ENCODE measurements at places on chromosomes 4 and X.

- no peak overlapping the region for H3K4me3 ChIP-seq
- DNase-seq: no peak
- no peaks in the 10 kb centered on the region for H3K36me3 ChIP-seq
- no peak overlapping the region for H3K27ac ChIP-seq
- no peaks in the 10 kb centered on the region for H3K27me3 ChIP-seq
These were observed 639.0 kb downstream of the CENPC start for GRCh38 chr4:66906314-66906713.

GRCh38 chr4:34181891-34182290 is 2062.4 kb downstream of the ARAP2 start:
- H3K4me3 ChIP-seq: no peak overlapping the region

- H3K36me3 ChIP-seq: no peaks in the 10 kb centered on the region
- no peak for DNase-seq
- H3K27ac ChIP-seq: no peak overlapping the region
These were observed 10.4 kb upstream of the TMEM255A start for GRCh38 chrX:120321520-120322281.

- H3K27me3 ChIP-seq: no peaks in the 10 kb centered on the region
- no peak overlapping the region for H3K27ac ChIP-seq
- H3K4me3 ChIP-seq: no peak overlapping the region
- DNase-seq: no peak
- no peaks in the 10 kb centered on the region for H3K4me1 ChIP-seq
These were observed 199.6 kb downstream of the AFF2 start for GRCh38 chrX:148700021-148700420.

DNA sequence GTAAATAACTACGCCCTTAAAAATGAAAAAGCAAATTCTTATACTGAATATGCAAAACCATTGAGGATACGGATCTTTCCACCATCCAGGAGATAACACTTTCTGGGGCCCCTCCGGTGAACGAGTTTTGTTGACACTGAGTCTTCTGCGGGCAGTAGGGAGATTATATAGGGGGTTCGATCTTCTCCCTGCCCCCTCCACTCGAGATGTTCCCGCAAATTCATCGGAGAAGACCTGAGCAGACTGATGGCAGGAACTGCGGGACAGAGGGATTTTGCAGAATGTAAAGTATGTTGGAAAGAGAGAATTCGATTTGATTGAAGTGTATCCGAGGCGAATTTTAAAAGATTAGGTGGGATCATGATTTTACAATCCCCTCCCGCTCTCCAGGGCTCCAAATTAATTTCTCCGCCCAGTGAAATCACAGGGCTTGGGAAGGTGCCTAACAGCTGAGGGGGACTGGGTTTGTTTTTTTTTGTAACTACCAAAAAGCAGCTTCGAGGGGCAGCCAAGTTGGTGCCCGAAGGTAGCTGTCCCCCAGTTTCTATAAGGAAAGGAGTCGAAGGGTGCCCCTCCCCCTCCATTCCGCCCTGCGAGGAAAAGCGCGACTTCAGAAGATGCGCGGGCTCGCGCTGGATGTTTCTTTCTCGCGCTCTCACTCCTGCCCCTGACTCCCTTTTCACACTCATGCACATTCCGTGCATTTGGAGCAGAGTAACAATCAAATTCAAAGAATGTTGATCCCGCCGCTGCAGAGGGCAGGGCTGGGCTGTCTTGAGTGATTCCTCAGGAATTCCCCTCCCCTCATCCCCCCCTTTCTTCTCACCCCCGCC is 1.2 kb downstream of the TMEM255A start:
- no peak overlapping the region for H3K27ac ChIP-seq
- no peak for DNase-seq
- H3K4me3 ChIP-seq: peak overlapping the region; percentile 37
- no peaks in the 10 kb centered on the region for H3K36me3 ChIP-seq

DNA sequence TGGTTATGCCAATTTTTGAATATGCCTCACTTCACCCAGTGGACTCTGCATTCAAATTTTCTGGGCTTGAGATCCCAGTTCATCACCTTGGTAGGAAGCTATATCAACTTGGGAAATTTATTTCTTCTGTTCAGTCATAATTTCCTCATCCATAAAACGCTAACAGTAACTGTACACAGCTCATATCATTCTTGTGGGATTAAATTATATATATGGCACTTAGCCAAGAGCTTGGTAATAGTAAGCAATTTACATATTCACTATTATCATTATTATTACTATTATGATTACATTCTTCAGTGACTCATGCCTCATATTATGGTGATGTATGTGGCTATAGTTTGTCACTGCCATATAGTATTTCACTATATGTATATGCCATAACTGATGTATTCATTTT is 177.6 kb downstream of the CPE start:
- no peaks in the 10 kb centered on the region for H3K27me3 ChIP-seq
- DNase-seq: no peak
- H3K4me3 ChIP-seq: no peak overlapping the region
- no peak overlapping the region for H3K27ac ChIP-seq
- no peaks in the 10 kb centered on the region for H3K36me3 ChIP-seq

- H3K4me3 ChIP-seq: no peak overlapping the region
- H3K4me1 ChIP-seq: peaks cover 19% of the 10 kb centered on the region
- H3K36me3 ChIP-seq: no peaks in the 10 kb centered on the region
- peak; percentile 84 for DNase-seq
These were observed 46.2 kb downstream of the FAM9B start for GRCh38 chrX:8987672-8988250.

GRCh38 chr4:83361416-83362103 is 26.9 kb upstream of the HPSE start:
- no peak overlapping the region for H3K27ac ChIP-seq
- H3K4me1 ChIP-seq: no peaks in the 10 kb centered on the region
- H3K36me3 ChIP-seq: no peaks in the 10 kb centered on the region
- H3K4me3 ChIP-seq: no peak overlapping the region

GRCh38 chr4:109155682-109156283 is 146.7 kb downstream of the COL25A1 start:
- H3K27ac ChIP-seq: no peak overlapping the region
- DNase-seq: no peak
- no peaks in the 10 kb centered on the region for H3K4me1 ChIP-seq
- H3K27me3 ChIP-seq: no peaks in the 10 kb centered on the region

DNA sequence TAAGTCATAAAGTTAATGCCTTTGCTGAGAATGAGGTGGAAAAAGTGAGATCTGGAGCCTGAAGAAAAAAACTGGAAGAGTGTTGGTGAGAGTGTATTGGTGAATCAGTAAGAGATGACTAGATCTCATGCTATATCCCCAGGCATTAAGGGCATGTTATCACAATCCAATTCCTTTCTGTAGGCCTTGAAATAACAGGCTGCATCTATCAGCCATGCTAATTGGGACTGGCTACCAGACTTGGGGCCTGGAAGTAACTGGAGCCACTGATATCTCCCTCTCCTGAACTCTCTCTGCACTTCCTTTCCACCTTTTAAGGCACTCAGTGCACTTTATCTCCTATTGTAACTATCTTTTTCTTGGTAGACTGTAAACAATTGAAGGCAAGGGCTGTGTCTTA is 88.8 kb upstream of the HPRT1 start:
- no peak overlapping the region for H3K27ac ChIP-seq
- no peak for DNase-seq
- H3K4me3 ChIP-seq: no peak overlapping the region

- DNase-seq: no peak
- H3K4me3 ChIP-seq: no peak overlapping the region
- H3K36me3 ChIP-seq: peaks cover 10% of the 10 kb centered on the region
- H3K4me1 ChIP-seq: no peaks in the 10 kb centered on the region
These were observed 9.5 kb downstream of the MAB21L2 start for GRCh38 chr4:150591406-150591805.

DNA sequence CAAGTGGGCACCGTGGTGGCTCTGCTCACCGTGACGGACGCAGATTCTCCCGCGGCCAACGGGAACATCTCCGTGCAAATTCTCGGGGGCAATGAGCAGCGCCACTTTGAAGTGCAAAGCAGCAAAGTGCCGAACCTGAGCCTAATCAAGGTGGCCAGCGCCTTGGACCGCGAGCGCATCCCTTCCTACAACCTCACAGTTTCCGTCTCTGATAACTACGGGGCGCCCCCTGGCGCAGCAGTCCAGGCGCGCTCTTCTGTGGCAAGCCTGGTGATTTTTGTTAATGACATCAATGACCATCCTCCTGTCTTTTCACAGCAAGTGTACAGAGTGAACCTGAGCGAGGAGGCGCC is 2.7 kb downstream of the FAT4 start:
- no peak for DNase-seq
- no peaks in the 10 kb centered on the region for H3K36me3 ChIP-seq
- H3K4me1 ChIP-seq: no peaks in the 10 kb centered on the region
- peaks cover 52% of the 10 kb centered on the region for H3K27me3 ChIP-seq
- H3K4me3 ChIP-seq: peak overlapping the region; percentile 57

DNA sequence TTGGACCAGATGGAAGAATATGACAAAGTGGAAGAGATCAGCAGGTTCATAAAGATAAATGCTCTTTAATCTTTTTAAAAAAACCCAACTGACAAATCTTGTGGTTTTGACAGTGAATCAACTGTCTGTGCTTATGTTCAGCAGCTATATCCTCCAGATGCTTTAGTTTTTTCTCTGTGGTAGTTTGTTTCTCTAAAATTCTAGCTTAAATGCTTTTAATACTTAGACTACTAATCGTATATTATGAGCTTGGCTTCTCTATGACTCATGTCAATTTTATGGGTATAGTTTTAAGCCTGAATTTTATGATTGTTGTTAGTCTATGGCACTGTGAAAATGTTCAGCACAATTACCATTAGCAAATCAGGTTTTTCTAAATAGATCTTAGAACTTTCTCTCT is 12.9 kb downstream of the HHIP start:
- H3K27me3 ChIP-seq: no peaks in the 10 kb centered on the region
- H3K27ac ChIP-seq: no peak overlapping the region
- peaks cover 10% of the 10 kb centered on the region for H3K4me1 ChIP-seq
- peak overlapping the region; percentile 47 for H3K4me3 ChIP-seq
- peak; percentile 73 for DNase-seq
- H3K36me3 ChIP-seq: no peaks in the 10 kb centered on the region

DNA sequence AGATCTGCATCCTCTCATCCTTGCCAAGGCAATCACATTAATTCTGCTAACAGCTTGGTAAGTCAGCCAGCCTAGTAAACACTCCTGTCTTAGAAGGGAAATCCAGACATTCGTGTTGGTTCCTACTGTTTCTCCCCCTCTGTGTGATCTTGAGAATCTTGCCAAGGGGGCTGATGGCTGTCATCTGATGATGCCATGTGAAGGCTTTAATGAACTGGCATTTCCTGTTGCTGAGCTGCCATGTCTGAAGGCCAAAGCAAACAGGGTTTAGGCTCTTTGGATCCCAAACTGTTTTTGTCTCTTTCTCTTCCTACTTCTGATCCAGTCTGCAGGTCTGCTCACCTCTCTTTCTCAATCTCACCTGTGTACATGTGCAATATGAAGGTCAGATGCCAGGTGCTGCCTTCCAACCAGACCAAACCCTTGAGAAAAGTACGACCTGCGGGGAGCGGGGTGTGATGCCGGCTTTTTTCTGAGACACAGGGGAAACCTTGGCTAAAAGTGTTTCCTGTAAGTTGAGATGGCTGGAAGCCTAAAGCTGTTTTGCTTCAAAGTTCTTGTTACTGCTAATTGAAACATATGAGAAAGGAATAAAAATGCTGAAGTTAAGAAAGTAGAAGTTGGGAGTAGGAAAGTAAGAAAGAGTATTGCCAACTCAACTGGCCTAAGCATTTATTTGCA is 532.9 kb downstream of the ANKRD50 start:
- H3K4me1 ChIP-seq: no peaks in the 10 kb centered on the region
- no peak for DNase-seq
- no peak overlapping the region for H3K4me3 ChIP-seq
- no peaks in the 10 kb centered on the region for H3K27me3 ChIP-seq

- H3K36me3 ChIP-seq: no peaks in the 10 kb centered on the region
- no peaks in the 10 kb centered on the region for H3K27me3 ChIP-seq
- no peak overlapping the region for H3K27ac ChIP-seq
- DNase-seq: no peak
- H3K4me3 ChIP-seq: no peak overlapping the region
These were observed 98.6 kb downstream of the LARP7 start for GRCh38 chr4:112735474-112735951.

GRCh38 chrX:31893525-31893924 is 821.7 kb upstream of the FTHL17 start:
- H3K27me3 ChIP-seq: no peaks in the 10 kb centered on the region
- H3K27ac ChIP-seq: no peak overlapping the region
- no peaks in the 10 kb centered on the region for H3K36me3 ChIP-seq
